HFFc6 (cell line): ENCODE measurements at places on chromosomes 4 and X.

GRCh38 chrX:154401045-154401799, 3.0 kb downstream of the RPL10 start:
- peak overlapping the region; percentile 99 for H3K27ac ChIP-seq
- DNase-seq, result peak; percentile 41
- peaks cover 6% of the 10 kb centered on the region; the same call in 1 of the 2 replicates for H3K4me1 ChIP-seq
- H3K27me3 ChIP-seq, result peaks cover 51% of the 10 kb centered on the region
- peaks cover 23% of the 10 kb centered on the region for H3K36me3 ChIP-seq

GRCh38 chr4:39569209-39569608, 42.0 kb upstream of the UGDH start:
- peaks cover 19% of the 10 kb centered on the region for H3K36me3 ChIP-seq
- H3K4me3 ChIP-seq, result no peak overlapping the region
- H3K27me3 ChIP-seq, result peaks cover 2% of the 10 kb centered on the region; the same call in 1 of the 2 replicates
- H3K4me1 ChIP-seq, result peaks cover 20% of the 10 kb centered on the region

DNA sequence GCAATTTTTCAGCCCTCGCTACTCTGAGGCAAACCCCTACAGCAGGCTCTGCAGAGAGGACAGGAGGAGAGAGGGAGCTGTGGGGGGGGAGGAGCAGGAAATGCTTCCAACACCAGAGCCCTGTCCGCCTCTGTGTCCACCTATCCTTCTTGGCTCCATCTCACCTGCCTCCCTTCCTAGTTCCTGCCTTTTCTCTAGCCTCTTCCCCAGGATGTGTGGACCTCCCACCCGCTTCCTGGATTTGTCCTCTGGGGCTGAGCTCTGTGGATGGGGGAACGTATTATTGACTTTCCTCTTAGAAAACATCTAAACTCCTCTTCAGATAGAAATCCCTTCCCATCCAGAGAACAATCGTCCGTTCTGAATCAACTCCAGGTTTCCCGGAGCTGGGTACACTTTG, 14.4 kb downstream of the ASMT start:
- H3K4me3 ChIP-seq, result no peak overlapping the region
- no peaks in the 10 kb centered on the region for H3K4me1 ChIP-seq
- no peak overlapping the region for H3K27ac ChIP-seq
- H3K27me3 ChIP-seq, result peaks cover 7% of the 10 kb centered on the region
- DNase-seq, result no peak

- no peak for DNase-seq
- H3K4me1 ChIP-seq, result no peaks in the 10 kb centered on the region
- no peak overlapping the region for H3K4me3 ChIP-seq
- H3K27ac ChIP-seq, result no peak overlapping the region
Observed at GRCh38 chr4:73379946-73380345, 24.1 kb upstream of the ALB start.

GRCh38 chrX:32644476-32645245, 566.7 kb downstream of the DMD start:
- DNase-seq, result no peak
- no peaks in the 10 kb centered on the region for H3K36me3 ChIP-seq

DNA sequence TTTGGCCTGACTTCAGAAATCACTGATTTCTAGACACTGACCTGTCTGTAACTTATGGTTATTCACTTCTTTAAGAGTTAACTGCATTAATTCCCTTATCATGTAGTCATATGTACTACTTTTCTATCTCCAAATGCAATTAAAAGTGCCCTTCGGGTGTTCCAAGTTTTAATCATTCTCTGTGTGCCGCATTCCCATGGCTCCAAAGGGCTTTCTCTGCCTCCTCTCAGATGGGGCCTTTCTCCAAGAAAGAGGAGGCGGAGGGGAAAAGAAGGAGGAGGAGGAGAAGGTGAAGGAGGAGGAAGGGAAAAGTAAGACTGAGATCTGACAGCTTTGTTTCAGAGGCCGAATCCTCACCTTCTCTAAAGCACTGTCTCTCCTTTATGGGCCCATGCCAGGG, 325.8 kb downstream of the LDB2 start:
- H3K27me3 ChIP-seq, result no peaks in the 10 kb centered on the region
- H3K4me1 ChIP-seq, result peaks cover 26% of the 10 kb centered on the region
- no peaks in the 10 kb centered on the region for H3K36me3 ChIP-seq

GRCh38 chr4:143700046-143700415, 444 bp downstream of the FREM3 start:
- H3K27ac ChIP-seq, result no peak overlapping the region
- H3K27me3 ChIP-seq, result no peaks in the 10 kb centered on the region
- no peaks in the 10 kb centered on the region for H3K36me3 ChIP-seq
- H3K4me3 ChIP-seq, result no peak overlapping the region
- no peak for DNase-seq

DNA sequence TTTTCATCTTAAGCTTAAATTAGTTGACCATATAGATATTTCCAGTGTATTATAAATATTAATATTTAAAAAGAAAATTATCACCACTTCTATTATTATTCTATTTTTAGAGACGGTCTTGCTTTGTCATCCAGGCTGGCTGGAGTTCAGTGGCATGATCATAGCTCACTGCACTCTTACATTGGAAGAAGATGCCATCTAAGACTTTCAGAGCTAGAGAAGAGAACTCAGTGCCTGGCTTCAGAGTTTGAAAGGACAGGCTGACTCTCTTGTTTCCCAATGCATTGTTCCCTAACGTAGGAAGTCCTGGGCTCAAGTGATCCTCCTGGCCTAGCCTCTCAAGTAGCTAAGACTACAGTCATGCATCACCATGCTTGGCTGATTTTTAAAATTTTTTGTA, 75.9 kb downstream of the FIP1L1 start:
- no peak for DNase-seq
- H3K27ac ChIP-seq, result peak overlapping the region; percentile 42; the same call in 1 of the 2 replicates
- H3K27me3 ChIP-seq, result no peaks in the 10 kb centered on the region; the same call in 1 of the 2 replicates
- no peak overlapping the region for H3K4me3 ChIP-seq

GRCh38 chr4:83599183-83599582, 63.3 kb downstream of the GPAT3 start:
- H3K36me3 ChIP-seq, result no peaks in the 10 kb centered on the region
- no peak overlapping the region for H3K27ac ChIP-seq
- H3K4me1 ChIP-seq, result no peaks in the 10 kb centered on the region
- peaks cover 2% of the 10 kb centered on the region; the same call in 1 of the 2 replicates for H3K27me3 ChIP-seq
- H3K4me3 ChIP-seq, result no peak overlapping the region

- DNase-seq, result no peak
- H3K4me3 ChIP-seq, result peak overlapping the region; percentile 86
- peaks cover 15% of the 10 kb centered on the region for H3K4me1 ChIP-seq
- no peaks in the 10 kb centered on the region for H3K36me3 ChIP-seq
Observed at GRCh38 chrX:51494409-51494808, 2.0 kb downstream of the NUDT11 start.
